ENCODE measurements at places on chromosomes 13 and 19.
A peak's percentile ranks its signal among the peaks of the same experiment; 100 is the strongest.

- H3K27me3 ChIP-seq, result no peaks in the 10 kb centered on the region
- H3K36me3 ChIP-seq, result no peaks in the 10 kb centered on the region
- H3K4me3 ChIP-seq, result no peak overlapping the region
- no peak for DNase-seq
These were observed 5.4 kb downstream of the GATAD2A start for GRCh38 chr19:19410553-19411550.

GRCh38 chr13:21749410-21749809, 78.5 kb downstream of the FGF9 start:
- no peaks in the 10 kb centered on the region for H3K4me1 ChIP-seq
- no peaks in the 10 kb centered on the region for H3K36me3 ChIP-seq
- no peak overlapping the region for H3K4me3 ChIP-seq

DNA sequence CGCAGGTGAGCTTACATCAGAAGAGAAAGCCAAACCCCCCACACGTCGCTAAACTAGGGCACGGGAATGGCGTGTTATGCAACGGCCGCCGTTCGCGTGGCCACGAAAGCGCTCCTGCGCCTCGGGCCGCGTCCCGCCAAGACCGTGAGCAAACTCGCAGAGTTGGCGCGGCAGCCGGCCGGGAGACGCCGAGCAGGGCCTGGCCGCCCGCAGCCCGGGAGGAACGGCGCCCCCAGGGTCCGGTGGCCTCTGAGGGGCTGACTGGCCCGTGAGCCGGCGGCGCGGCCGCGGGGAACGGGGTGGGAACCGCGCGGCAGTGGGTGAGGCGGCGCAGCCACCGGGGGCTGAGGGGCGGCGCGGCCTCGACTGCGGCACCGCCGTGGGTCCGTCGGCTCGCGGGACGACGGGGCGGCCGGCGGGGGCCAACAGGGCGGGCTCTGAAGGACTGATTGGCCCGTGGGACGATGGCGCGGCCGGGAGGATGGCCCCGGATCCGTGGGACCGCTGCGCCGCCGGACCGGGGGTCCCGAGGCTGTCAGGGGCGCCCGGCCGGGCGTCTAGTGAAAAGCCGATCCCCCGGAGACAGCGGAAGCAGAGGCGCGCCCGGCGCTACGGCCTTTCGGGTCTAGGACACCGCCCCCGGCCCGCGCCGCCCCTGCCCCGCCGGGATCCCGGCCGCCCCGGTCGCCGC, 903 bp downstream of the LATS2 start:
- peak overlapping the region; percentile 94 for H3K27ac ChIP-seq
- H3K4me1 ChIP-seq, result peaks cover 56% of the 10 kb centered on the region
- H3K27me3 ChIP-seq, result no peaks in the 10 kb centered on the region
- H3K4me3 ChIP-seq, result peak overlapping the region; percentile 86
- no peak for DNase-seq

- H3K36me3 ChIP-seq, result no peaks in the 10 kb centered on the region
- DNase-seq, result no peak
- H3K4me1 ChIP-seq, result peaks cover 27% of the 10 kb centered on the region
- H3K27me3 ChIP-seq, result no peaks in the 10 kb centered on the region
- H3K27ac ChIP-seq, result peak overlapping the region; percentile 84
These were observed 107.8 kb downstream of the RXFP2 start for GRCh38 chr13:31846961-31847752.
